ENCODE measurements at places on chromosomes 7 and 10. TPM values are rescaled to one million over a fixed set of nuclear protein-coding genes. Genes with fewer than 3 reads are reported as not detected.
A peak's percentile ranks its signal among the peaks of the same experiment; 100 is the strongest.

Gene CNTNAP2
- 0.19 TPM for total RNA-seq

DNA sequence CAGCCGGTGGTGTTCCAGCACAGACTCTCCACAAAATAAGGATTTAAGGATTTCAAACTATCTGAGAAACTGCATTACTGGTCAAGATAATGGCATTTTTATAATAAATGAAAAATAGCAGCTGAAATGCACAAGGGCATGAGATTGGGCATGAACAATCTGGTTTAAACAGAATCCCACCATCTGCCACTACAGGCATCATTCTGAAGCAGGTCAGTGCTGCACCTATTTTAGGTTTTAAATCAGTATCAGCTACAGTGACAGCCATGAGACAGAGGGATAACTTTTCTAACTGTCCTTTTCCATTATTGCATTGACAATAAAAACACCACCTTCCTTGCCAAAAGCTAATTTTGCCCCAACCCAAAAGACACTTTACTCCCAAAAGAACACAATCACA, 186.8 kb downstream of the ETV1 start:
- no peak for DNase-seq

GRCh38 chr10:104022026-104022425, 55.1 kb downstream of the SLK start:
- DNase-seq: no peak

GRCh38 chr10:116139886-116140285, 133.1 kb downstream of the GFRA1 start:
- DNase-seq: no peak

Gene PPP1R17
- total RNA-seq: not detected

Gene AGR2
- total RNA-seq: not detected

Gene AKR1C8
- 0.22 TPM for total RNA-seq

DNA sequence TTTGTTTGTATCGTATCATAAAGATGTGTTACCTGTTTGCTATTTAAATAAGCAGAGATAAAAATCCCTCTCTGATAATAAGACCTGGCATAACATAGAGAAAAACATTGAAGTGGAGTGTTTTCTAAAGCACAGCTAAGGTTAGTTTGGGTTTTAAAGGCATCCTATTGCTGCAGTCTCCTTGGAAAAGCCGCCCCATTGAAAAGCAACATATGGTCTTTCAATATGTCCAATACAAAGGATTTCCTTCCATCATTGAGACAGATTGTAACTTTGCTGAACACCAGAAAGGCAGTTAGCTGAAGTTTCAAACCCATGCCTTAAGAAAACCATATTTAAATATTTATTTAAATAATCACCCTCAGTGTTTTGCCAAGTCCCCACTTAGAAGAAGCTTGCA, 898.5 kb upstream of the KCND2 start:
- no peak for DNase-seq

Gene MSMB
- total RNA-seq: not detected

Gene SEM1
- total RNA-seq: 42.6 TPM

Gene GNAT3
- total RNA-seq: not detected

- DNase-seq: no peak
These were observed 362.0 kb downstream of the ETV1 start for GRCh38 chr7:13627455-13627854.

Gene GPER1
- 0.37 TPM for total RNA-seq

GRCh38 chr10:90450797-90451196, 407.0 kb downstream of the HTR7 start:
- no peak for DNase-seq

DNA sequence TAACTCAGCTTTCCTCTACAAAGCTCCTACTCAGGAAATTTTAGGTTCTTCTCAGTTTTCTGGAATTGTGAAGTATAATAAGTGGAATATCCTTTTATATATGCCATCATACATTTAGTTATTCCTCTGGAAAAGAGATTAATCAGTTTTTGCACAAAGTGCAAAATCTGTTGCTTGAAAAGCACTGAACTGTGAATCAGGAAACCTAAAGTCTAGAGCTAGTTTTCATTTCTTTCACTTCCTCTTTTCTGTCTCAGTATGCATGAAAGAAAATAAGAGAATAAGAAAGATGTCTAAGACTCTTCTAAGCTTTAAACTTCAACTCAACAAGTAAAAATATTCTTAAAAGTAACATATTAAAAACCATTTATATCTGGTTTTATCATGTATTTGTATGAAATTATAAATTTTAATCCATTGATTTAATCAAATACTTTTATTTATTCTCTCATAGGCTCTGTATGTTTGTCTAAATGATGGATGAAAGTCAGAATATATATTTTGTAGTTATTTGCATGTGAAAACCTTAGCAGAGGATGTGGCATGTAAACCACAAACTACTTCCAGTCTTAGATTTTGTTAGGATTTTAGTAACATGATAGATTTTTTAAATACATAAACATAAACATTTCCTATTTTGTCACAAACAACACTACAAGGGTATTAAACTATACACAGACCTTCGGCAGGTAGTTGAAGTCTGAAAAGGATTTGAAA, 1073.0 kb downstream of the XPNPEP1 start:
- no peak for DNase-seq

Gene OGDHL
- total RNA-seq: 1.1 TPM

GRCh38 chr7:96414931-96415292, 93.0 kb upstream of the SLC25A13 start:
- peak; percentile 13 for DNase-seq

Gene CHN2
- total RNA-seq: 1.6 TPM

Gene NEBL
- total RNA-seq: 0.82 TPM

Gene FAM20C
- total RNA-seq: 1.1 TPM

GRCh38 chr10:59829024-59829423, 75.8 kb upstream of the MRLN start:
- DNase-seq: no peak

- DNase-seq: no peak
These were observed 107.4 kb upstream of the GLCCI1 start for GRCh38 chr7:7861211-7861633.

- no peak for DNase-seq
These were observed 58.7 kb downstream of the ZRANB1 start for GRCh38 chr10:125000366-125001312.

GRCh38 chr10:59757966-59758365, 4.7 kb upstream of the MRLN start:
- no peak for DNase-seq

DNA sequence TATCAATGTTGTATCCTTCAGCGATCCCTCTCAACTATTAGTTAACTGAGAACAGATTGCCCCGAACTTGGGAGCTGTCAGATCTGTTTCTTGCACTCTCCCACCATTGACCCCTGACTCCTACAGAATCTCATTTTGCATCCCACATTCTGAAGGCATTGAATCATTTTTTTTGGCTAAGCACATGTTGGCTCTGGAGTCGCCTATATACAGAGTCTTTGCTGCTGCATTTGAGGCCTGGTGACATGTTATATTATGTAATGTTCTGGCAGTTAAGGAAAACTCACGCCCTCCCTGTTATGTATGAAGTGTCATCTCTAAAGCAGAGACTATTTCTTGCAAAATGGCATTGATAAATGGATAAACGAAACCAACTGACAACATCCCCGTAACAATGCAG, 159.2 kb upstream of the ITGB1 start:
- no peak for DNase-seq

DNA sequence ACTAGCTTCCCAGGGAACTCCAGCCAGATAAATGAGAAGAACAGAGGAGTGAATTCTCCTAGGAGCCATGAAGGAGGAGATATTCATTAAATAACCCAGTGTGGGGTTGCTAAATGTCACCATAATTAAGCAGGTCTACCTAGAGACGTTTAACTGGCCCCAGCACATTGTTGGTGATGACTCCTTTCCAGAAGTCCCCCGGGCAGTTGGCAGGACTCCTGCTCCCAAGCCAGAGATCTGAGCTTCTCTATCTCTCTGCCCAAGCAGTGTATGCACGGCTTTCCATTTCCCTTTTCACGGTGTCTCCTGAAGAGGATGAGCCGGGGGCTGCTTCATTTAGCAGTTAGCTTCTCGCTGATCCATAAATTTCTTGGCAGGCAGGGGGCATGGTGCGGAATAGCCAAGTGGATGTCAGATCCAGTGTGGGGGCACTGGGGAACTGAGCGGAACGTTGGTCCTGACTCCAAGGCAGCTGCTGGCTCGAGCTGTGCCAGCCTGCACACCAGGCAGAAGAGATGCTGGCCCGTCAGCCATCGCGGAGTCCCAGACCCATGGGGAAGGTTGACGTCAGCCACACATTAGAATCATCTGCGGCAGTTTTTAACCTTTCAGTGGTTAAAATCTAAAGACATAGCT, 142.0 kb upstream of the NPY start:
- DNase-seq: no peak

Gene RBP4
- not detected for total RNA-seq

Gene FOXP2
- total RNA-seq: not detected

Gene LRRC17
- total RNA-seq: not detected

Gene SFTPA1
- total RNA-seq: not detected

Gene WEE2
- total RNA-seq: not detected

Gene PRDX3
- 232 TPM for total RNA-seq

DNA sequence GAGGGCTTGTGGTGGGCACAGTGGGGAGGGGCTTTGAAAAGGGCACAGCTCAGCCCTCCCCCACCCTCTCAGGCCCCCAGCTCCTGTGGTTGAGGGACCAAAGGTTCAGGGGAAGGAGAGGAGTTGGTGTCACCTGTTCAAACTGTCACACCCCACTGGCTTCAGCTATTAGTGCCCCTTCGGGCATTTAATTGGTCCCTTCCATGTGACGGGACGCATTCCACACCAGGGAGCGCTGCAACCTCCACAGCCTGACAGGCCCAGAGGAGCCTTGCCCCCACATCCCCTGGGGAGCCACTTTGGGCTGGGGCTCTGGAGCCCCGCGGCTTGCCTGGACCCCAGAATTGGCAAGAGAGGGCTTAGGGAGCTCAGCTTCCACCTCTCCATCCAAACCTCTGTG, 75.7 kb downstream of the C10orf105 start:
- DNase-seq: no peak

DNA sequence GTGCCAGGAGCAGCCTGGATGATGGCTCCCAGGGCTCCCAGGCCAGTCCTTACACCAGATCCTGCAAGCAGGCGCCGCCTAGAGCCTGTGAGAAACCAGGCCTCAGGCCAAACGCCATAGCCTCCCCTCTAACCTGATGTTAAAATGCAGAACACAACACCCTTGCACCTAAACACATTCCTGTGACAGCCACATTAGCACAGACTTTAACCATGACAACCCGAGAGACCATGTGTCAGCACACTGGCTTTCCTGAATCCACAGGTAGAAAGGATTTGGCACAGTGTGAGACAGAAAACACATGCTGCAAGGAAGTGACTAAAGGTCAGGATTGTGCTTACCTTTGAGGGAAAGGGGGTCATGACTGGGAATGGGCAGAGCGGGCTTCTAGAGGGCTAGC, 59.9 kb downstream of the SGMS1 start:
- no peak for DNase-seq

Gene CFAP46
- 1.1 TPM for total RNA-seq

Gene DBNL
- 131 TPM for total RNA-seq

Gene CACNA2D1
- total RNA-seq: not detected

DNA sequence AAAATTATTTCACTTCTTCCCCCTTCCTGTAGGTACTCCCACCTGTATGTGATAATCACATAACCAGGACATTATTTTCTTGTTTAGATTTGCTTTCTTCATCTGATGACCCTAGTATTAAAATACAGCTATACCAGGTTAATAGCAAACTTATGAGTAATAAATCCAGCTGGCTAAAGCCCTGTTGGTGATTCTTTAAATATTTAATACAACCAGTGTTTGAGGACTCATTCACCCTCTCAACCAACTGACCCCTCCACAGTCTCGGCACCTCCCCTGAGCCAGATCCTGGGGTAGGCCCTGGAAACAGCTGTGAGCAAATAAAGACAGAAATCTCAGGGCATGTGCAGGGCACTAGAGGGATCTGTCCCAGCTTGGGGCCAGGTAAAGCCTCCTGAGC, 58.5 kb downstream of the BLNK start:
- DNase-seq: no peak

Gene CHCHD3
- 86.1 TPM for total RNA-seq

- DNase-seq: no peak
These were observed 245.3 kb downstream of the EBF3 start for GRCh38 chr10:129718548-129719414.

Gene TLX1
- not detected for total RNA-seq

- no peak for DNase-seq
These were observed 9.8 kb downstream of the CEP41 start for GRCh38 chr7:130430841-130431666.

DNA sequence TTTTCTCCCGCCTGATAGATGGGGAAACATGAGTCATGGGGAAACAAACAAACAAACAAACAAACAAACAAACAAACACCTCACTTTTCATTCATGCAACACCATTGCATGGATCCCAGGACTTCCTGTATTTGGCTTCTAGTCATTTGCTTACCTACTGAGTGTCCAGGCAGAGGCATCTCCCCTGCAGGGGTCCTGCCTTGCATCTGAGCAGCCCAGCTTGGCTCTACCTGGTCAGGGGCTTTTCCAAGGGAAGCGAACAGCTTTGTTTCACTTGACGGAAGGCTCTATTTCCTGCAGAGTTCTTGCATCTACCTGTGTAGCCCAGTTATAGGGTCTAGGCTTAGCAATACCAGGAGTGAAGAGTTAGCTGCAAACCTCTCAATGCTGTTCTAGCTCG, 374.2 kb downstream of the GATA3 start:
- DNase-seq: no peak

- DNase-seq: no peak
These were observed 1.9 kb downstream of the TMEM229A start for GRCh38 chr7:124030964-124031363.

- no peak for DNase-seq
These were observed 350.9 kb upstream of the LRGUK start for GRCh38 chr7:133776266-133776665.

- DNase-seq: no peak
These were observed 869 bp downstream of the LAMB4 start for GRCh38 chr7:108129018-108129965.

- no peak for DNase-seq
These were observed 68.9 kb upstream of the KDM7A start for GRCh38 chr7:140245611-140246105.

DNA sequence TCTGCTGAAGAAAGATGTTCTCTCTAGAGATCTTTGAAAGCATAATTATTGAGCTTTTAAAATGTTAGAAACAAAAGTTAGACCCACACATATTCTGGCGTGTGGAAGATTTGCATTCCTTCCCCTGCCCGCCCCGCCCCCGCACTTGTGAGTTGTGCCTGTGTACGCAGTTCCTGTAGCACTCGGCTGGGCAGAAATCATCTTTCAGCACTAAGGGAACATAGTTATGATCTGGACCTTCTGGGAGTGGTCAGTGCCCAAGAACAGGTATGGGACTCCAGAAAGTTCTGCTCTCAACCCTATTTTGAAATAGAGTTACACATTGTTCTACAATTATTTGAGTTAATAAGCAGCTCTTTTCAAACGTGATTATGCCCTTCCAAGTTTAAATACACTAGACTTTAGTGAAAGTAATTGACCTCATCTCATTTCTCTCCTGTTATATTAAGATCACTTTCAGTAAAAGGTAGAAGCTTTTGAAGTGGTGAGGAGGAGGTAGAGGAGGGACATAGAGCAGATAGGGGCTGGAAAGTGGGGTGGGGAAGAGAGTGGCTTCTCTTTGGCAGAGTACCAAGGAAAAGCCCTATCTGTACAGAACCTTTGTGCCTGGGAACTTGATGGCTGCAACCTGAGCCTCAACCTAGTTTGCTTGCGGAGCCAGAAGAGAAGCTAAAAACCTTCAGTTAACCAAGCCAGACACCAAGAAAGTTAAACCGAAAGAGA, 5.7 kb downstream of the BLVRA start:
- DNase-seq: peak; percentile 45

All from activated naive CD8-positive, alpha-beta T cell treated with anti-CD3 and anti-CD28 coated beads for 36 hours (primary cell).